ENCODE measurements at places on chromosomes 1 and 21.

GRCh38 chr1:46830665-46831322, 31.9 kb downstream of the CYP4B1 start:
- DNase-seq: peak; percentile 27

GRCh38 chr1:10401281-10401680, 2.4 kb downstream of the PGD start:
- DNase-seq: no peak

DNA sequence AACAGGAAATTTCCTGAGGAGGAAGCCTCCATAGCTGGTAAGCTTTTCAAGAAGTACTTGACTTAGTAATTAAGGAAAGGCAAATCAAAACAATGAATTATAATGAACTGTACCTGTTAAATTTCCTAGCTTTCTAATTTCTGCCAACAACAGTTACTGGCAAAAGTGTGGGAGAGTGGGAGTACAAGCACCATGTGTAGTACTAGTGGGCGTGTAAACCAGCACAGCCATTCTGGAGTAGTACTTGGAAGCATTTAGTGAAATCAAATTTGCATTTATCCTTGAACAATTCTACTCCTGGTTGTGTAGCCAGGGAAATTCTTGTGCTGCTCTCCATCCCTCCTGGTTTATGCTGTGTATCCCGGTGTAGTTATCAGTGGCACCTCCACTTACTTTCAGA, 190.8 kb downstream of the PRDM2 start:
- no peak for DNase-seq

- no peak for DNase-seq
Observed at GRCh38 chr21:16796776-16797175, 716.1 kb upstream of the CXADR start.

DNA sequence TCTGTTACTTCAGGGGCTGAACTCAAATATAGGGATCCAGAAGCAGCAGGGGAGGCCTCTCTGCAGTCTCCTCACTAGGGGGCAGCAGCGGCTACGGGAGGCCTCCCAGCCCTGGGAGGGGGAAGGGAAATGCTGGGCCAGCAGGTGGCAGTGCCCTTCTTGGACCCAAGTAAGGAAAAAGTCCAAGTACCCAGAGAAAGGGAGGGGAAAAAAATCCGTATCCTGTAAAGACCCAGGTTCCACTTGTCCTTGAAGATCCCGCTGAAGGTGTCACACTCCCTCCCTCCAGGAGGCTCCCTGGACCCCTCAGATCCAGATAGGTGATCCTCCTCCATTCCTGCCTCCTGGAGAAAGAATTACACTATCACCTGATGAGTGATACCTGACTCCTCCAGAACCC, 14.1 kb upstream of the NUAK2 start:
- peak; percentile 51 for DNase-seq

GRCh38 chr1:160483505-160484185, 39.4 kb downstream of the SLAMF6 start:
- no peak for DNase-seq

- no peak for DNase-seq
Observed at GRCh38 chr1:92881391-92881790, 49.6 kb downstream of the RPL5 start.

DNA sequence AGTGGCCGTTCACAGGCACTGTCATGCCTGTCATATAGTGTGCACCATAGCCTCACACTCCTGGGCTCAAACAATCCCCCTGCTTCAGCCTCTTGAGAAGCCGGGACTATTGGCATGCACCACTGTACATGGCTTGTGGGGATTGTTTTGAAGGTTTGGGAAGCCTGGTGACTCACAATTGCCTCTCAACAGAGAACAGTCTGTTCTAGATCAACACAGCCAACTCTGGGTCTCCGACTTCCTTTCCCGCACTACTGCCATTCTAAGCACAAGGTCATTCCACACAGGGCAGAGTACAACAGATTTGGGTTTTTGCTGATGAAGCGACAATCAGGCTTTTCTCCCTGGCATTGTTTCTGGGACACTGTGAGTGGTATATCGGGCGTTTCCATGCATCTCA, 15.5 kb upstream of the AHCTF1 start:
- no peak for DNase-seq

DNA sequence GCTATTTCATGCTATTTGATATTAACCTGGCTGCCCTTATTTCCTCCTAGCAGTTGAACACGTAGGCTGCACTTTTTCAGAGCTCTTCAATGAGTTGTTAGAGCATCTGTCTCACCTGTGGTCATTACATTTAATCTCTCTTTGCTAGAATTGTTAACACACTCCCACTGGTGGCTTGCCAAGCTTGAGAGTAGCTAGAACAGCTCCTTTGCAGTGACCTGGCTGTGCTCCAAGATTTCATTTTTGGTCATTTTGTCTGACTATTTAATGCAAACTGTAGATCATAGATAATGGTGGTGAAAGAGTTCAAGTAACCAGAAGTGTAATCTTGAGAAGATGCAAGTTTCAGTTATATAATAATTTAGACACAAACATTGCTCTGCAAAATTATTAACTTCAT, 105.6 kb downstream of the LRRC7 start:
- DNase-seq: peak; percentile 76
